Activated naive CD8-positive, alpha-beta T cell treated with anti-CD3 and anti-CD28 coated beads for 36 hours (primary cell): ENCODE measurements at places on chromosomes 1 and 21. TPM values are rescaled to one million over a fixed set of nuclear protein-coding genes. Genes with fewer than 3 reads are reported as not detected.

NOTCH2 gene
- total RNA-seq = 39.5 TPM

BCL10 gene
- total RNA-seq = 29.0 TPM

OLFML2B gene
- total RNA-seq = not detected

CD55 gene
- 84.0 TPM for total RNA-seq

CDKN2C gene
- 13.0 TPM for total RNA-seq

ACOT11 gene
- 1.0 TPM for total RNA-seq

RIPPLY3 gene
- total RNA-seq = 0.10 TPM

AP4B1 gene
- total RNA-seq = 36.8 TPM

FCGR3A gene
- total RNA-seq = not detected

- H3K4me3 ChIP-seq = peak overlapping the region; percentile 97
- H3K36me3 ChIP-seq = peaks cover 28% of the 10 kb centered on the region
- no peaks in the 10 kb centered on the region for H3K27me3 ChIP-seq
- H3K4me1 ChIP-seq = peaks cover 24% of the 10 kb centered on the region
- peak; percentile 50 for DNase-seq
Measured at GRCh38 chr1:2228694-2229036, 546 bp downstream of the SKI start.

DNA sequence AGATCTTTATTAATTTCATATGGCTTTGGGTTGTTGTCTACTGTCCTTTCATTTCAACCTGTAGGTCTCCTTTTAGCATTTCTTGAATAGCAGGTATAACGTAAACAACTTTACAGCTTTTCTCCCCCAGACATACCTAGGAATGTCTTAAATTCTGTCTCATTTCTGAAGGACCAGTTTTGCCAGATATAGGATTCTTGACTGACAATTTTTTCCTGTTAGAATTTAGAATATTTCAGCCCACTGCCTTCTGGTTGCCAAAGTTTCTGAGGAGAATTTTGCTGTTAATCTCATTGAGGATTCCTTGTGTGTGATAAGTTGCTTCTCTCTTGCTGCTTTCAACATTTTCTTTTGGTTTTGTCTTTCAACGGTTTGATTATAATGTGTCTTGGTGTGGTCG is 60.1 kb downstream of the CCDC30 start:
- H3K4me1 ChIP-seq = no peaks in the 10 kb centered on the region
- DNase-seq = no peak
- H3K27ac ChIP-seq = no peak overlapping the region
- H3K4me3 ChIP-seq = no peak overlapping the region

DNA sequence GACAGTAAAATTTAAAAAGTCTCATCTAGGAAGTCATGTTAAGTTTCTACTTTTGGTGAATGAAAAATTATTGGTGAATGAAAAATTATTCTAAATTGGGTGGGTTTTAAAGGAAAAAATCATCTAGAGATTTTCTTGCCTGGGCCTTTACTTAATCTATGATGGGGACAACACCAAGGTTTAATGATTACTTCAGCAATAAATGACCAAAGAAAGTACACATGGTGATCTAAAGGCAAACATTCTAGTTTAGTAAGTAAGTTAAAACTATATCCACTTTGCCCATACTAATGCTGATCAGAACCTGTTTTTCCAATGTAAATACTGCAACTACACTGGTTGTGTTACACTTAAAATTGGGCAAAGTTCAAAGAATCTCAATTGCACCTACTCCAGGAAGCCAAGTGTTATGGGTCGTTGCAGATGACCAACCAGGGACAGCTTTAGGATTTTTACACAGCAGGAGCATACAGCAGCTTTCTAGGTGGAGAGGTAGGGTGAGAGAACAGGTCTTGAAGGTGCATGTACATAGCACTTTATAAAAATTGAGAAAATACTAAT is 14.6 kb upstream of the RPL5 start:
- no peak for DNase-seq
- H3K36me3 ChIP-seq = no peaks in the 10 kb centered on the region
- H3K27ac ChIP-seq = no peak overlapping the region
- H3K27me3 ChIP-seq = peaks cover 9% of the 10 kb centered on the region

DNA sequence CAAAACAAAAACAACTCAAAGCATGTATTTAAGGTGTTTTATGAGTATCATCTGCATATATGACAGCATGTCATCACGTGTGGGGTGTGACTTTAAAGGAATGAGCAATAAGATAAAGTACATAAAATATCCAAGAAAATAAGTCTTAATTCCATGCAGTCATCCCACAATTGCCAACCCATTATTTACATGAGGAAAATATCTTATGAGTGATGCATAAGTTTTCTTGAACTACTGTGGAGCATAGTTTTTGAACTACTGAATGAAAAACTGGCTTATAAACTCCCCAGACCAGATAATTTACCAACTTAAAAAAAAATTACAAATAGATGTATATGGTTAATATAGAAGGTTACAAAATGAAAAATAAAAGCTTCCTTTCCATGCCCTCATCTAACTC is 29.7 kb upstream of the MTMR11 start:
- H3K4me1 ChIP-seq = peaks cover 12% of the 10 kb centered on the region
- DNase-seq = no peak
- no peak overlapping the region for H3K27ac ChIP-seq
- H3K4me3 ChIP-seq = no peak overlapping the region

DNA sequence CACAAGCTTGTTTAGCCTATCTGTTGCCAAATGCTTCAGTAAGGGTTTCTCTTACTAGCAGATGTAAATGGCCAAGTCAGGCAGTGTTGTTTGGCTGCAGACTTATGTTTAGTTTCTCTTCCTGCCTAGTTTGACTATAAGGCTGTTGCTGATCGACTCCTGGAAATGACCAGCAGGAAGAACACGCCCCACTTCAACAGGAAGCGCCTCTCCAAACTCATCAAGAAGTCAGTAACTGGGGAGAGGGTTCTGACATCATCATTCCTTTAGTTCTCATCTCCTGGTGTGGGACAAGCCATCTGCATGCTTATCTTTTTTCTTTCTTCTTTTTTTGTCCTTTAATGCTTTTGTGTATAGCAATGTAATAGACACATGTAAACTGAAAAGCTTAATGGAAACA is 25.1 kb downstream of the RRP1B start:
- H3K36me3 ChIP-seq = peaks cover 41% of the 10 kb centered on the region
- H3K4me1 ChIP-seq = no peaks in the 10 kb centered on the region
- peak overlapping the region; percentile 16 for H3K27ac ChIP-seq
- no peak for DNase-seq

DNA sequence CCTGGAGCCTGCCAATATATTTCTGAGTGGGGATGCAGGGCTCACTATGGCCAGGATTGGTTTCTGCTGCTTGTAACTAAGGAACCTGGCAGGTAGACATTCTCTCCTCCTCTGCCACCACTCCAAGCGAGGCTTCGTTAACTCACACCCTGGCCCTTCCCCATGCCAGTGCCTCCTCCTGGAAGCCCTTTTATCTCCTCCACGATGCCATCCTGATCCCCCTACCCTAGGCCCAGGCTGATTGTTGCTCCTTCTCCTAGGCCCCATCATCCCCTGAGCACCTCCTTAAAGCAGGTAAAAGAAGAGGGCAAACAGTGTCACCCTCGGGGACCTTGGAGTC is 118.5 kb downstream of the DMRTB1 start:
- no peak overlapping the region for H3K27ac ChIP-seq
- no peaks in the 10 kb centered on the region for H3K36me3 ChIP-seq
- no peak for DNase-seq

GRCh38 chr1:22031214-22031962 is 21.1 kb upstream of the CDC42 start:
- no peaks in the 10 kb centered on the region for H3K27me3 ChIP-seq
- H3K4me3 ChIP-seq = no peak overlapping the region

- DNase-seq = no peak
- H3K36me3 ChIP-seq = peaks cover 17% of the 10 kb centered on the region
- no peak overlapping the region for H3K4me3 ChIP-seq
- H3K27me3 ChIP-seq = no peaks in the 10 kb centered on the region
Measured at GRCh38 chr21:28580585-28580984, 412.1 kb downstream of the LTN1 start.

GRCh38 chr1:7912743-7913557 is 27.7 kb downstream of the TNFRSF9 start:
- H3K36me3 ChIP-seq = peaks cover 23% of the 10 kb centered on the region
- H3K27ac ChIP-seq = peak overlapping the region; percentile 83
- H3K4me3 ChIP-seq = peak overlapping the region; percentile 58
- peaks cover 46% of the 10 kb centered on the region for H3K4me1 ChIP-seq
- H3K27me3 ChIP-seq = no peaks in the 10 kb centered on the region
- DNase-seq = no peak

GRCh38 chr1:94716965-94717364 is 103.2 kb upstream of the SLC44A3 start:
- no peak overlapping the region for H3K4me3 ChIP-seq
- no peaks in the 10 kb centered on the region for H3K36me3 ChIP-seq
- H3K27ac ChIP-seq = no peak overlapping the region
- DNase-seq = no peak
- H3K4me1 ChIP-seq = no peaks in the 10 kb centered on the region

DNA sequence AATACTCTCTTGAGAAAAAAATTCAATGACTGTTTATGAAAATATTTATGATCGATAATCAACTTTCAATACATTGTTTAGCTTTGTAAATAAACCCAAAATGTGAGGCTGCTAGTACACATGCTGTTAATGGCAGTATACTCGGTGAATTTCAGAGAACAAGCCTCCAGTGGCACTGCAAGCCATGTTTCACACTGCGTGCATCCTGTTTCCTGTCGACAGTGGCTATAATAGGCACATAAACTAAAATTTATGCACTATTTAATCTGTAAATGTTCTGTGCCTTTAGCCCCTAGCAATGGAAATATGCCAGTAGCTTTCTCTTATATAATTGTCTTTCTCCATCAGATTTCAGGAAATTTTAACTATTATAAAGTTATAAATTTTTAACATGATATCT is 26.3 kb upstream of the RGS18 start:
- no peak overlapping the region for H3K4me3 ChIP-seq
- no peaks in the 10 kb centered on the region for H3K4me1 ChIP-seq
- DNase-seq = no peak
- no peaks in the 10 kb centered on the region for H3K27me3 ChIP-seq
- no peaks in the 10 kb centered on the region for H3K36me3 ChIP-seq

DNA sequence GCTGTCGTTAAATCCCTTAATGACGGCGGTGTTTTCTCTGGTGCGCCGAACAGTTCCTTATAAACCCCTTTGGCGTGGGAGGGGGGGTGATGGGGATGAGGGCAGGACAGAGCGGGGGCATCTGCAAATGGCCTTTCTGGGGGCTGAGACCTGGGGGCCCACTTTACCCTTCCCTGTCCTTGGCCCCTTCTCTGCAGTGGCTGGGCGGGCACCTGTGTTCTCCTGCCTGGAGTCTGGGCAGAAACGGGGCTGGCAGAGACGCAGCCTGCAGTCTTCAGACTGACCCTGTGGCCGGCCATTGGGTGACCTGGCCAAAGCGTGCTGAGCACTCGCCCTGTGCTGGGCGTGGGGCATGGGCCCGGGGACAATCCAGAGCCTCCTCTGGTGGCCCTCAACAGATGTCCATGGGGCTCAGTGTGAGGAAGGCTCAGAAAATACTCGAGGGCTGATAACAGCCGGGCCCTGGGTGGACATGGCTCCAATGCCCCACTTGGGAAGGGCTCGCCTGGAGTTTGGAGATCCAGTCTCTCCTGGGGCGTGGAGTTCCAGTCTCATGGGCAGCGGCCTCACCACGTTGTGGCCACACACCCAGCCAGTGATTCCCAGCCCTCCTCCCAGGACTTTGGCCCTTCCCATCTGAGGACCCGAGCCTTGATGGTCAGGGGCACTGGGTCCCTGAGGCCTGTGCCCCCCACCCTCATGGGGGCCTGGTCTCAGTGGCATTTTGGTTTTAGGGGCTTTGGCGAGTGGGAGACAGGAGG is 50.8 kb upstream of the ACTRT2 start:
- H3K4me1 ChIP-seq = peaks cover 4% of the 10 kb centered on the region
- H3K36me3 ChIP-seq = no peaks in the 10 kb centered on the region
- peaks cover 3% of the 10 kb centered on the region for H3K27me3 ChIP-seq
- H3K27ac ChIP-seq = no peak overlapping the region
- no peak for DNase-seq

DNA sequence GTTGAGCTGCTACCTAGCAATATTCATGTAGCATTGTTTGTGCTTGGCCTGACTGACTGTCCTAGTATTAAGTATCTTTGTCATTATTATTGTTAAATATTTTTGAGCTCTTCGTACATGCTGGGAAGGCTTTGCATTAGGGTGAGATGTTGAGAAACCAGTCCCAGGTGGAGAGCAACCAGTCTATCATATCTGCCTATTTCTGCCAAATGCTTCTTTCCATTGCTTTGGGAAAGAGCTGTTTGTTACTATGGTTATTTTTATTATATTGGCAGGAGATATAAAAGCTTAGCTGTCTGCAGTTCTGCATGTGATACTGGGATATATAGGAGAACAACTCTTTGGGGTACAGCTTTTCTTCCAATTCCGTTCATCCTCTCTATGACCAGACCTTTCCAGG is 85.1 kb downstream of the CLDN17 start:
- no peak overlapping the region for H3K27ac ChIP-seq
- peaks cover 3% of the 10 kb centered on the region for H3K27me3 ChIP-seq
- no peak for DNase-seq

GRCh38 chr21:41428311-41428710 is 2.3 kb downstream of the MX1 start:
- no peaks in the 10 kb centered on the region for H3K27me3 ChIP-seq
- H3K27ac ChIP-seq = no peak overlapping the region
- peaks cover 24% of the 10 kb centered on the region for H3K4me1 ChIP-seq
- DNase-seq = no peak
- peaks cover 30% of the 10 kb centered on the region for H3K36me3 ChIP-seq

DNA sequence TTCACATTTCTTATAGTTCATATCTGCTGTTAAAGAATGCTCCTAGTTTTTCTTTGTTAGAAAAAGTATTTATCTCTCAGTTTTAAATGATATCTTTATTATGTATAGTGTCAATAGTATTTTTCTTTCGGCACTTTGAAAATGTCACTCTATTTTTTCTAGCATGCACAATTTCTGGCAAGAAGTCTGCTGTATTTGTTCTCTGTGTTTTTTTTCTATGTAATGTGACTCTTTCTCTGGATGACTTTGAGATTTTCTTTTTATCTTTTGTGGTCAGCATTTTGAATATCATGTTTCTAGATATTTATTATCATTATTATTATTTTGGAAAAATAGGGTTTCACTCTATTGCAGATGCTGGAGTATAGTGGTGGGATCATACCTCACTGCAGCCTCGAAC is 285.2 kb downstream of the PTGER3 start:
- no peak for DNase-seq
- no peaks in the 10 kb centered on the region for H3K4me1 ChIP-seq
- no peaks in the 10 kb centered on the region for H3K36me3 ChIP-seq

- no peak overlapping the region for H3K4me3 ChIP-seq
- no peaks in the 10 kb centered on the region for H3K36me3 ChIP-seq
- no peak for DNase-seq
- peaks cover 2% of the 10 kb centered on the region for H3K4me1 ChIP-seq
- H3K27ac ChIP-seq = peak overlapping the region; percentile 61
Measured at GRCh38 chr1:203182387-203182953, 4.0 kb downstream of the CHI3L1 start.

GRCh38 chr1:191125950-191126349 is 648.3 kb upstream of the BRINP3 start:
- DNase-seq = no peak
- no peaks in the 10 kb centered on the region for H3K4me1 ChIP-seq
- H3K27me3 ChIP-seq = no peaks in the 10 kb centered on the region

DNA sequence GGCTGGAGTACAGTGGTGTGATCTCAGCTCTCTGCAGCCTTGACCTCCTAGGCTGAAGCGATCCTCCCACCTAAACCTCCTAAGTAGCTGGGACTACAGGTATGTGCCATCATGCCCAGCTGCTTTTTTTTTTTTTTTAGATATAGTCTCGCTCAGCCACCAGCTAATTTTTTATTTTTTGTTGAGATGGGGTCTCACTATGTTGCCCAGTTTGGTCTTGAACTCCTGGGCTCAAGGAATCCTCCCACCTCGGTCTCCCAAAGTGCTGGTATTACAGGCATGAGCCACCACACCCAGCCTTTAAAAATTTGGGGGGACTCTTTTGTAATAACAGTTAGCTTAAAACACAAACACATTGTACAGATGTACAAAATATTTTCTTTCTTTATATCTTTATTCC is 1.7 kb upstream of the SNX27 start:
- no peak overlapping the region for H3K4me3 ChIP-seq
- no peak overlapping the region for H3K27ac ChIP-seq
- peaks cover 28% of the 10 kb centered on the region for H3K4me1 ChIP-seq
